Activated CD4-positive, alpha-beta T cell treated with anti-CD3 and anti-CD28 coated beads, Interleukin-2, amount 50 U/mL, for 1 hour (primary cell): ENCODE measurements at places on chromosomes 5 and 9.

DNA sequence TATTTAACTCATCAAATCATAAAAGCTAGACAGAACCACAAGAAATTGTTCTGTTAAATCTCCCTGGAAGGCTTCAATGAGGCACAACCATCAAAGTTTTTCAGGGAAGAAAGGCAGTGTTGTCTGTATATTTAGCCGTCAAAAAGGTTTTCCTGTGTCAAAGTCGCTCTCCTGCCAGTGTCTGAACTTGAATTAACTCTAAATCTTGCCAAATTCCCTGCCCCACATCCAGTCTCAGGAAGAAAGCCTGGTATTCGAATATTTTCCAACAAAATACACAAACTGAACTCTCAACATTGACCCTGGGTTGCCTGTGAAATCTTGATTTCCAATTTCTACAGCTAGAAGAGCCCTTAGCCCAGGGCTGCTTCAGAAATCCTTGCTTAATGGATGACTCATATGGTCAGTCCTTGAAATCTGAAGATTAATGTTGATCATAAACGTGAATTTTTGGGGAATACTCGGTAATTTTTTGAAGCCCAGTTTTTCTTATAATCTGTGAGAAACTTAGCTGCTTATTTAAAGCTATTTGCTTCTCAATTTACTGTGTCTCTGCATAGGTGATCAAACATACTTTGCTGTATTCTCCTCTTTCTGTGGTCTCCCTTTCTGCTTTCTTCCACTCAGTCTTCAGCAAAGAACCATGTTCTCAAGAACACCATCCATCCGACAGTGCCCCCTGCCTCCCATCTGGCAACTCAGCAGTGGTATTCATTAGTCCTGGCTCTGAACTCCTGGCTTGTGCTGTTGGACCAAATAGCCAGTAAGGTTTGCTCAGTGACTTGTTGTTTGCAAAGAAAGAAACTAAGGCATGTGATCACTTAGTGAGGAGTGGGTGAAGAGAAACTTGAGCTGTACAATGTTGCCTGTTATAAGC is 58.9 kb downstream of the NREP start:
- no peak for DNase-seq

- no peak for DNase-seq
Observed at GRCh38 chr5:122836947-122837346, 8.5 kb upstream of the SNX24 start.

DNA sequence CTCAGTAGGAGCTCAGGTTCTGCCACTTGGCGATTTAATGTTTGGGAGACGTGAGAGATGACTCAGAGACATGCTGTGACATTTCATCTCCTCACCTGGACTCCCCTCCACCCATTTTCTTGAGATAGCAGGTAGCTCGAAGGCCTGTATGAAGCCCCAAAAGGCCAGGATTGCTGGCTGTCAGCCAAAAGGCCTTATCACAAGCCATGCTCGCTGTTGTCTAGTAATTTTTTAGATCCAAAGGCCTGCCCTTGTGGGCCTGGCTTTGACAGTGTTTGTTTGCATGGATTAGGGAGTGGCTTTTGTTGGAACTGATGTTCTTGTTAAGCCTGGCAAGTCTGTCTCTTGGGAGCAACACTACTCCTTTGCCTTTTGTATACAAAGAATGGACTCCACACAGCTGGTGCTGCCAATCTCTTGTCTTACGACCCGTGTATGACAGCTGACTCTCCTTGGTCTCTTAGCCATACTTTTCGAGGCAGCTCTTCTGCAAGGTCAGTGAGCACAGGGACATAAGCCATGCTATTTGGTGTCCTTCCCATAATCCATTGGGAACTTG is 22.7 kb downstream of the CAVIN4 start:
- DNase-seq = no peak

- DNase-seq = no peak
Observed at GRCh38 chr5:18968966-18969365, 1019.0 kb downstream of the CDH18 start.

- no peak for DNase-seq
Observed at GRCh38 chr9:128102861-128103588, 24.5 kb downstream of the PTGES2 start.

DNA sequence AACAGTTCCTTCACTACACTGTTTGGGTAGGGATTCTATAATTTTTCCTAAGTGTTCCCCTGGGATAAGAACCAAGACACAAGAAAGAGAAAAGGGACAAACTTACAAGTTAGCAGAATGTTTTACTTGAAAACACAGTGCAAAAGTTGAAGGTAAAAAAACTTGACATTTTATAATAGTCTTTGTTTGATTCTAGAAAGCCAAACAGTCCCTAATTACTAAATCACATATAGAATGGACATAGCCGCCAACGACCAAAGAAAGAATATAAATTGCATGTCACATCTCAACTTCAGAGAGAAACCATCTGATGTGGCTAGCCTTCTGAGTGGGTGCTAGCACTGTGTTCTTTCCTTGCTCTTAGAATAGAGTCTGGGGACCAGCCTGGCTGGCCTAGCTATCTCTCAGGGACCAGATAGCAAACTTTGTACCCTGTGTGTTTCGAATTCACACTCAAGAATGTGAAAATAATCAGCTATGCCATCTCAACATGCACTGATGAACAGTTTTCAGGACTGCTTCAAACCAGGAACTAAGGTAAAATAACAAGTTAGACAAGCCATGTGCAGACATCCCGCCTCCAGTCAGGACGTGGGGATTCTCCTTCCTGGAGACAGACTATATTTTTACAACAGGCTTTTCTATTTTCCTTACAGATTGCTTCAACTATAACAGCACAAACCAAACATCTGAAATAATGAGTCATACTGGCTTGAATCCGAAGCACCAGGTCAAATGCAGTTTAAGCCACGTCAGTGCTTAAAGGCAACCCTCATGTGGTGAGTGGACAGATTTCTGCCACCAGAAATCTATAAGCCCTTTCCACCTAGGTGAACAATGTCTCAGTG is 53.7 kb downstream of the LHFPL2 start:
- DNase-seq = no peak

- DNase-seq = no peak
Observed at GRCh38 chr9:127178686-127179632, 56.5 kb upstream of the ANGPTL2 start.

DNA sequence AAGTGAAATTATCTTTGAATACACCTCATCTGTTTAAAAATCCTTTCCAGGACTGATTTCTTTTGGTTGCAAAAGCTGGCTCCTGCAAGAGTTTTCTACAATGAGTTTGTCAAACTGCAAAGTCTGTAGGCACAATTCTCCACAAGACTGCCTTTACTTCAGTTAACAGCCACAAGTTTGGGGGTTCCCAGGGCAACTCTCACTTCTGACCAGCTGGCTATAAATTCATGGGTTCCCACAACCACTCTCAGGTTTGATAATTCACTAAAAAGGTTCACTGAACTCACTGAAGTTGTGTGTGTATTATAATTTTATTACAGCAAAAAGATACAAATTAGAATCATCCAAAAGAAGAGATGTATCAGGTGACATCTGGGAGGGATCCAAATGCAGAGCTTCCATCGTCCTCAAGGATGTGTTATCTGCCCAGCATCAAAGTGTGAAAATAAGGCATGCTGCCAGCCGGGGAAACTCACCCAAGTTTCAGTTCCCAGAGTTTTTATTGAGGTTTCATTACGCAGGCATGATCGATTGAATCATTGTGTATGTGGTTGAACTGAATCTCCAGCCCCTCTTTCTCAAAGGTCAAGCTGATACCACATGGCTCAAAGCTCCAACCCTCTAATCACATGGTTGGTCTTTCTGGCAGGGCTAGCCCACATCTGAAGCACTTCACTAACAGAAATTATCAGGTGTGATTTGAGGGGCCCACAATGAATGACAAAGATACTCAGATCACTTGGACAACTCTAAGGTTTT is 19.0 kb upstream of the PSIP1 start:
- DNase-seq = no peak

GRCh38 chr5:140018920-140019644 is 24.0 kb downstream of the NRG2 start:
- no peak for DNase-seq

GRCh38 chr5:54753034-54753433 is 232.4 kb downstream of the ESM1 start:
- no peak for DNase-seq

GRCh38 chr9:16368237-16369087 is 502.0 kb downstream of the BNC2 start:
- DNase-seq = no peak

GRCh38 chr5:66551338-66551737 is 44.9 kb upstream of the MAST4 start:
- DNase-seq = no peak

GRCh38 chr5:41797662-41798061 is 72.6 kb downstream of the OXCT1 start:
- DNase-seq = no peak

GRCh38 chr5:91632871-91633270 is 249.8 kb upstream of the ARRDC3 start:
- DNase-seq = no peak

DNA sequence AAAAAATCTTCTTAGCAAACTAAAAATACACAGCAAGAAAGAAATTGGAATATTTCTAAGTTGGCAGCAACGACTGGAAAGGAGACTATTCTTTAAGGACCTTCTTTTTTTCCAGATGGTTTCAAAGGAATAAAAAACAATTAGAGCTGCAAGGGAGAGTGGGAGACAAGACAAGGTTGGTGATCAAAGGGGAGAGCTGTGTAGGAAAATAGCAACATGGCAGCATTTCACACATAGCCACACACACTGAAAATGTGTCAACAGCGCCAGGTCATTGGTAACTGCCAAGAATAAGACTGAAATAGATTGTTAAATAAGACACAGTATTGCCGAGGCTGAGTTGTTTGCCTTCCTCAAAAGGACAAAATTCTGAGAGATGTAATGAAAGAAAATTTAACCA is 88.1 kb upstream of the TLE1 start:
- no peak for DNase-seq

- no peak for DNase-seq
Observed at GRCh38 chr5:56746553-56747339, 68.6 kb upstream of the MAP3K1 start.

GRCh38 chr5:33530183-33531036 is 89.6 kb downstream of the TARS1 start:
- no peak for DNase-seq

- no peak for DNase-seq
Observed at GRCh38 chr5:94847726-94848125, 229.3 kb downstream of the SLF1 start.

GRCh38 chr9:115944166-115944948 is 209.2 kb upstream of the PAPPA start:
- no peak for DNase-seq

- no peak for DNase-seq
Observed at GRCh38 chr5:135503871-135504270, 31.9 kb downstream of the NEUROG1 start.

GRCh38 chr5:67695369-67695768 is 498.8 kb upstream of the CD180 start:
- no peak for DNase-seq

GRCh38 chr5:123571927-123572326 is 60.0 kb downstream of the CSNK1G3 start:
- no peak for DNase-seq

GRCh38 chr5:6606884-6607558 is 25.8 kb downstream of the NSUN2 start:
- DNase-seq = no peak

DNA sequence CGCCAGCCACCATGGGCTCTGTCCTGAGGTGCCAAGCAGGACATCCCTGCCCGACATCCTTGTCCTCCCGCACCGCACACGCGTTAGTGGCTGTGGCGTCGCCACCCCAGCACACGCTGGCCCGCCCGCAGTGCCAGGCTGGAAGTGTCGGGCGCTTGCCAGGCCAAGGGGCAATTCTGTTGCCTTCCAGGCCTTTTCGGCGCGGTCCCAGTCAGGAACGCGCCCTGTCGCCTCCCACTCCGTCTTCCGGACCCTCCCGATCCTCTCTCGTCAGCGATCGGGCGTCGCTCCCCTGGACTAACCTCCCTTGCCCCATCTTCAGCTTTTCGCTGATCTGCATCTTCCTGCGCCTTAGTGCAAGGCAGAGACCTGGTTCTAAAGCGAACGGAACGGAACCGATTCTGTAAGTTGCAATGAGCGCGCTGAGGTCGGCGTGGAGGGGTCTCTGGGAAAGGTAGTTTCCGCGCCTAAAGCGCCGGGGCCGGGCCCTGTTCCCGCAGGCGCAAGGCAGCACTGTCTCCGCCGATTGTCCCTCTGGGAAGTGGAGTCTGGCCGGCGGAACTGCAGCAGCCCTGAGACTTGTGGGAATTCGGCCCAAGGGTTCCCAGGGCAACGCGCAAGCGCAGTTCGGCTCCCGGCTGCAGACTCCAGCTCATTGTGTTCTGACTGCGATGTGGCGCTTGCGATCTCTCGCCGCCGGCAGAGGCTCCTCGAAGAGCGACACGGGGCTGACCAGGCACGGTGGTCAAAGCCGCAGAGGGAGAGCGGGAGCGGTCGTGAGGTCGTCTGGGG is at the start of gene ZNF454:
ZNF454 (plus strand) TSS at position 630 of the 792 bp plus-strand sequence. CDS start 1,594 bp downstream, outside the sequence.
- DNase-seq = no peak

- DNase-seq = no peak
Observed at GRCh38 chr5:142849466-142849865, 79.3 kb downstream of the ARHGAP26 start.

DNA sequence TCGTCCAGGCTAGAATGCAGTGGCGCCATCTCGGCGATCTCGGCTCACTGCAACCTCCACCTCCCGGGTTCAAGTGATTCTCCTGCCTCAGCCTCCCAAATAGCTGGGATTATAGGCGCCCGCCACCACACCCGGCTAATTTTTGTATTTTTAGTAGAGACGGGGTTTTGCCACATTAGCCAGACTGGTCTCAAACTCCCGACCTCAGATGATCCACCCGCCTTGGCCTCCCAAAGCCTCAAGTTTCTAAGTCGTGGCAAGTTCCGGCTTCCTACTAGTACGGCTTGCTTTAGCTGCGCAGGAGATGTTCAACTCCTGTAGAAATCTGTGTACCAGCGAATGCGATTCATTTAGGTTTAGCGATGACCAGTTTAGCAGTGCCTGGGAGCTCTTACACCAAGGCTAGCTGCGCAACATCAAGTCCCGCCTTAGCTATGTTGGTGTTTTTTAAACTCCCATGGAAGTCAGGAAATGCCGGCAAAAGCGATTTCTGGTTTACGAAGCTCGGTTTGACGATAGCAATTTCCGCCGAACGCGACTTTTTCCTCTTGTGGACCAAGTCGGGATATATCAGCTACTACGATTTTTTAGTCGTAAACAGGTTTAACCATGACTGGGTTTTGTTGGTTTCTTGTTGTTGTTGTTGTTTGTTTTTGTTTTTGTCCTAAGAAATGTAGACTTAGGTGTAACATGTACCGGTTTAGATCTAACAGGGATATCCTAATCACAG is 46.4 kb downstream of the ANXA2R start:
- peak; percentile 54 for DNase-seq

DNA sequence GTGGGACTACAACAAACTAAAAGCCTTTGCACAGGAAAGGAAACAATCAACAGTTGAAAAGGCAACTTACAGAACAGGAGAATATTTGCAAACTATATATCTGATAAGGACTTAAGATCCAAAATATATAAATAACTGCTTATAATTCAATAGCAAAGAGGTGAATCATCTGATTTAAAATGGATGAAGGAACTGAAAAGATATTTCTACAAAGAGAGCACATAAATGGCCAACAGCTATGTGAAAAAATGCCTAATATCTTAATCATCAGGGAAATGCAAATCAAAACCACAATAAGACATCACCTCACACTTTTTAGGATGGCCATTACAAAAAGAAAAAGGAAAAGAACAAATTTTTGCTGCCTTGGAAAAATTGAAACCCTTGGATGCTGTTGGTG is 100.4 kb downstream of the LURAP1L start:
- no peak for DNase-seq
